ENCODE measurements at places on chromosomes 1 and 21.

- DNase-seq: no peak
These were observed 279.9 kb downstream of the DNM3 start for GRCh38 chr1:172121081-172121717.

GRCh38 chr1:168945870-168946269, 160.6 kb upstream of the ATP1B1 start:
- DNase-seq: no peak

DNA sequence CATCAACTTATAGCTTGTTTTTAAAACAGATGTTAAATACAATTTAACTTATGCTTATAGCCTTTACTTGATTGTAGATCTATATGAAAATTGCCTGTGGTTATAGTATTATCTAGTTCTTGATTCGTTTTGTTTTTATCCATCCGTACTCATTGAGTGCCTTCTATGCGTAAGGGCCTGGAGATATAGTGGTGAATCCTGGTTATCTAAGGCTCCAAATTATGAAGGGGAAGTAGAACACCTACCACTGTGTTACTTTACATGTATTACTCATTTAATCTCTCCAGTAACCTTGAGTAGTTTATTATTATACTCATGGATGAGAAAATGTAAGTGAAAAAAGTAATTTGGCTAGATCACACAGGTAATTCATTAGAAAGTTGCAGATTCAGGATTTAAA, 121.8 kb downstream of the OSBPL9 start:
- DNase-seq: no peak

DNA sequence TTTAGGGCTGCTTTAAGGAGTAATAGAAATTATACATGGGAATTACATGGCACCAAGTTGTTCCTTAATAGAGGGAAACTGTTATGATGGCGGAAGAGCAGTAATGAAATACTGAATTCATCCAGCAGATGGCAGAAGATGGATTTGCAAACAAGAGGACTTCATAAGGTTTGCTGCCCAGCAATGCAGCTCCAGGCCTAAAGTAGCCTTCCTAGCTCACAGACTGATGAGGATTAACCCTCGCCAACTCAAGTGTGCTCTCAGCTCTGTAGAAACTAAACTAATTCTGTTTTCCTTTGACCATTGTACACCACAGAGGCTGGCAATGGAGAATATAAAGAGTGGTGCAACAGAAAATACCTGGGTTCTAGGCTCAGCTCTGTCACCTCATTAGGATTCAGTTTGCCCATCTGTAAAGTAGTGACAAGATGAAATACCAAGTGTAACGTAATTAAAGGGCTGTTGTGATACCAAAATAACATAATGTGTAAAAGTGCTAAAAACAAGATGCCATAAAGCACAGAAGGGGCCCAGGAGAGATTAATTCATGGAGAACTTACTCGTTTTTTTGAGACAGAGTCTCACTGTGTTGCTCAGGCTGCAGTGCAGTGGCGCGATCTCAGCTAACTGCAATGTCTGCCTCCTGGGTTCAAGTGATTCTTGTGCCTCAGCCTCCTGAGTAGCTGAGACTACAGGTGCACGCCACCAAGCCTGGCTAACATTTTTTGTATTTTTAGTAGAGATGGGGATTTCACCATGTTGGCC, 102.4 kb upstream of the SERBP1 start:
- no peak for DNase-seq

DNA sequence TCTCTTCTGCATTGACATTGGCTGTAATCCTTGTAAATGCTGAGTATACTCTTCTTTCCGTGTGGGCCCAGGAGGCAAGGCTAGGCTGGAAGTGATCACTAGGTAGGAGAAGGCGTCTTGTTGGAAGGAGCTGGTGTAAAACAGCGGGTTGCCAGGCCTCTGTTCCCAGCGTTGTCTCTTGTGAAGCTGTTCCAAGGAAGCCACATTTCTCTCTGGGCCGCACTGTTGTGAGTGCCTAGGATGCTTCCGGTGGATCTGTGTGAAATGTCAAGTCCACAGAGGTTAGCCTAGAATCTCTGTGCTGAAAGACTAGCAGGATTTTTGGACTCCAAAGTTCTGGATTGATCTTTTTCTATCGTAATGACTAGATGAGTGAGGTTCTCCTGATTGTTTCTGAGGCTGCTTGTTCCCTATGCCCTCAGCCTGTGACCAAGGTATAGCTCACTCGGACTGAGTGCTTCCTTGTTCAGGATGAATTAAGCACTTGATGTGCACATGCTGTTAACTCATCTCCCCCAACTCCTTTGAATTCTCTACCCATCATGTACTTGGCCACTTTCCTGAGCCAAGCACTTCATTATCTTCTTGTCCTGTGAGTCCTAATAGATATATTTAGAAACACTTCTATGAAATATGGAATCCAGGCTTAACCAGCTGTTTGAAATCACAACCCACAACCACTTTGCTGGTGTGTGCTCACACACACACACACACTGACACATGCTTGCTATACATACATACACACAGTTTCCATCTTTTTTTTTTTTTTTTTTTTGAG, 63.3 kb downstream of the PBX1 start:
- no peak for DNase-seq
